SK-N-SH (cell line): ENCODE measurements at places on chromosomes 7 and 10.

DNA sequence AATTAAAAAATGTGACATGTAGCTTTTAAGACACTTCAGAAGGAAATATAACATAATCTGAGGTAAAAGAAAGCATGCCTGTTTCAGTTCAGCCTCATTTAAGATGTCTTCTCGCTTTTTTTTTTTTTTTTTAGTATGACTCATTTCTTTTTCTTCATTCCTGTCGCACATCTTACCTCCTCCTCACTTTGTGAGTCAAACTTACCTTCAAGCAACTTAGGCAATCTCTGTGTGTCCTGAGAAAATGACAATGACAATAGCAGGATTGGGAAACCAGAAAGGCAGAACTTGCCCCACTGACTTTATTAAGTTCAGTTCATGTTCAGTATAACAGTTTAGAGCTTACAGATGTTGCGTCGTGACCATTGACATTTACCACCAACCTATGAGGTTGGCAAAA is 7.7 kb downstream of the PTN start:
- DNase-seq: no peak

DNA sequence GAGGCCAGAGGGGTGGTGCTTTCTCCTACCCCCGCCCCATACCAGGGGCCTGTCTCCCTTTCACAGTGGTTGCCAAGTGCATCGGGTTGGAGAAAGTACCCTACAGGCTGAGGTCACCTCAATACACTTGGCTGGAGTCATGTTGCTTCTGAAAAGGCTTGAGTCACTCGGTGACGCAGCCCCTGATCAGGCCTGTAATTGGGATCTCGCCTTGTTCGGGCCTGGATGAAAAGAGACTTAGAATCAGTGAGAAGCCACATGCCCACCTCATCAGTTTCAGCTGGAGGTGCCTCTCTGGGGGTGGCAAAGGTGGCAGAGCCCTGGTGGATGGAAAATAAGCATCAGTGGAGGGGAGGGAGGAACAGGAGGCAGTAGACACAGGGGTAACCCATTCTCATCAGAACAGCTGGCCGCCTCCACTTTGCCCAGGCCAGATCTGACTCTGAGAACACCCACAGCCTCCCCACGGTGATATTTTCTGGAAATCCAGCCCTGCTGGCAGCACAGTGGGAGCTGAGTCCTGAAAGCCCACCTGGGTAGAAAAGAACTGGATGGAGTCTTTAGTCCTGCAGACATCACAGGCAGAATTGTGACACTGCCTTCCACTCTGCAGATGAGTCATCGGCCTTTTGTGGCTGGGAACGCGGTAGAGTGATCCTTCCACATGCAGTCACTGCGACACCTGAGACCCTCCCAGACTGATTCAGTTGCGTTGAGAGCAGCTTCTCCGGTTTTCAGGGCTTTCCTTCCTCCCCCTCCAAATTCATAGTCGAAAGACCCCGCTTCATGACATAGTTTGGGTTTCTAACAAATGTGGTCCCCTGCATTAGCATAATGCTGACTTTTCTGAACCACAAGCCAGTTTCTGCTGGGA is 108.0 kb downstream of the GRK5 start:
- DNase-seq: no peak

DNA sequence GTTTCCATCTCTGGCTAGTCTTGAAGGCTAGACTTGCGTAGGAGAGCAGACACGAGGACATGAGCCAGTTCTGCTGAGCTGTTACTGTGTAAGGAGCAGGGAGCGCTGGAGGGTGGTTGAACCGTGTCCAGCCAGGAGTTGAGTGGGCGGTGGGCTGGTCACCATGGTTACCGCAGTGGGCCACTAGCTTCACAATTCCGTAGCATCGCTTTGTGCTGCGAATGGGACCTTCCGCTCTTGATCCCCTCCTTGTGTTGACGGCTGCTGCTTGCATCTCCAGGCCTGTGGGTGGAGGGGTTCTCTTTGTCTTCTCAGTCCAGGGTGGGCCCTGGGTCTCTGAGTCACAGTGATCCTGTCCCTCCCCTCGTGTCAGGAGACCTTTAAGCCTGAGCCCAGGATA is 49.4 kb upstream of the OCM start:
- DNase-seq: no peak

GRCh38 chr7:1987084-1987535 is 245.6 kb downstream of the MAD1L1 start:
- no peak for DNase-seq

DNA sequence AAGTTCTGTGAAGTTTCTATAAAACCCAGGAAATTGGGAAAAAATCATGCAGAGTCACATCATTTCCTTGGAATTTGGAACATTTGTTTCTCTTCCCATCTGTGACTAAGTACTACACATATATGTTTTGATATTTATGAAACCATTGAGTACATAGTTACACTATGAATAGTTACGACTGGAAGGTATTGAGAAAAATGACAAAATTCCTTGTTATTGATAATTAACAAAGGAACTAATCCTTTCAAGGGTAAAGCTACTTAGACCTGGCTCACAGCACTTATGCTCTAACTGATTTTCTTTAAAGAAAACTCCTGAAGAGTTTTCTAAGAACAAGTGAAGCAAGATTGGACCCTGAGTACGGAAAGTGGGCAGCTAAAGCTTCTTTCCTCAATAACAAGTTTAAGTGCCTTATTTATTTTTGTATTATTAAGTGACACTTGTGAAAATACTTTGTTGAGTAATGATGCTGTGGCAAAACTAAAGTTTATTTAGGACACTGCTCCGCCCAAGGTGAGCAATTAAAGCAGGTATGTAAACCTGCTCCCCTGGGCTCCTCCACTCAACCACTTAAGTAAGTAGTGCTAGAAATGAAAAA is 12.0 kb upstream of the GLCCI1 start:
- DNase-seq: no peak

GRCh38 chr10:49170632-49171325 is 17.4 kb downstream of the TMEM273 start:
- no peak for DNase-seq

GRCh38 chr7:5456409-5456808 is 32.8 kb upstream of the TNRC18 start:
- DNase-seq: no peak

DNA sequence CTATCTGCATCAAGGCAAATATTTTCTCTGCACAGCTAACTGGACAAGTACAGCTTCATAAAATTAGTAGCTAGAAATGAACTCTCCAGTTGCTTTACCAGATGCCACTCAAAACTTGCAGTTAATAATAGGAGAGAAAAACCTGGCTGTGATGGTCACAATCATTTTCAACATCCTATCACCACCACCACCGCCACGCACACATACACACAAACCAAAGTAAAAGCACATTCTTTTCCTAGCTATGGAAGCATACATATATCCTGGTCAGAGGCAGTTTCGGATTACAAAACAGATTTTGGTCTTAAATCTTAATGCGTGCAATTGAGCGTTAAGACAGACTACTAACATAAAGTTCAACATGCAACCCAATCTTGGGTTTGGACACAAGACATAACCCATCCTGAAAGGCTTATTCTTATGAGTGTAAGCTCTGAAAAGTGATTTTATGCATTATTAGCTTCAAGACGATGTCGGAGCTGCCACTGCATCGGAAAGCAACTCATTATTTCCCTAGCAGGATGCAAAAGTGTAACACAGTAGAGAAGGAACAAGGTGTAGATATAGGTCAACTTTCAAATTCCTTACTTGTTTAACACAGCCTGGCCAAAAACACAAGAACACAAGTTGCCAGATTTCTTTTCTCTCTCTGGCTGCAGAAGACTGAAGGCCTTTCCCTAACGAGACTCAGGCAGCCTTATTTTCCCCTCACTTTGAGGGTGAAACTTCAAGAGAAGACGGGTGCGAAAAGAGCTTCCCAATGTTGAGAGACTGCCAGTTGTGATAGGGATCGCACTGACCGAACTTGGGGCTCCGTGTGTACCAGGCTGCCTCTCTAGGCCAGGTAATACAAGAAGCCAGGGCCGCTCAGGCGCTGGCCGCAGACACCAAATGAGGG is 1.2 kb downstream of the CACUL1 start:
- DNase-seq: no peak

- DNase-seq: no peak
Observed at GRCh38 chr10:119132521-119133345, 28.8 kb downstream of the DENND10 start.

DNA sequence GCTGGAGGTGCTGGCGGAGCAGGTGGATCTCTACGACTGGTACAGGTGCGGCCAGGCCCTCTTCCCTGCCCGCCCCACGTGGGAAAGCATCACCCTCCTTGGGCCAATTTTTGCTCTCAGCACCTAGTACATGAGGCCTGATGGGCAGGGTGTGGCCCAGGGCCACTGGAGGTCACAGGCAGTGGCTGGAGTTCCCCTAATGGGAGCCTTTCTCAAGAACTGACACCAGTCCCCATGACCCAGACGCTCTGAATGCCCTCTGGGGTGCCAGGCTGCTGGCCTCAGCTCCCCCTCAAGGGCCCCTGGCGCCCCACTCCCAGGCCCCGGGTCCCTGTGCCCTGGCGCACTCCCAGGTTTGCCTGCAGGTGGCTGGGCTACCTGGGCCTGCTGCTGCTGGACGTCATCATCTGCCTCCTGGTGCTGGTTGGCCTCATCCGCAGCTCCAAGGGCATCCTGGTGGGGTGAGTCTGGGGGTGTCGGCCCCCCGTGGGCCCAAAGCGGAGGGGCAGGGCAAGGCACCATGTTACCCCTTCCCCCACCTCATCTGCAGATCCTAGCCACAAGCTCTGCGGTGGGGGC is 15.9 kb downstream of the TTYH3 start:
- no peak for DNase-seq

DNA sequence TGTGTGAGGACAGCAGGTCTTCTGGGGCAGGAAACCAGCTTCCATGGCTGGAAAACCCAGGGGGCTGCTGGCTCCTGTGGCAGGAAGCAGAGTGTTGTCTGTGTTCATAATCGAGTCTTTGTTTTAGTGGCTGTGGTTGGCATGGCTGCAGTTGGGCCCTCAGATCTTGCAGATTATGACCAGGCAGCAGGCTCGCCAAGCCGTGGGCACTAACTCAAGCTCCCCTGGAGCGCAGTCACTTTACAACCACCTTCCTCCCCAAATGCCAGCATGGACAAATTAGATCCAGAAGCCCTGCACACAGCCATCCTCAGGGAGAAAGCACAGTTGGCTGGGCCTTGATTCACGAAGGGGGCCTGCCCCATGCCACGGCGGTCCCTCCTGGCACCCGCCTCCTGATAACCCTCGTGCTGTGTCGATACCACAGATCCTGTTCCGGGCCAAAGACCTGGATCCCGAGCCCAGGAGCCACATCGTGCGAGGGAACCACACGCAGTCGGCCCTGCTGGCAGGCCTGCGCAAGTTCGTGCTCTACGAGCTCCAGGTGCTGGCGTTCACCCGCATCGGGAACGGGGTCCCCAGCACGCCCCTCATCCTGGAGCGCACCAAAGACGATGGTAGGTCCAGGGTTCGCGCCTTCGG is 552.5 kb upstream of the FOXK1 start:
- DNase-seq: peak; percentile 75

- DNase-seq: no peak
Observed at GRCh38 chr10:116256752-116257259, 16.2 kb downstream of the GFRA1 start.

GRCh38 chr7:12373580-12374263 is 29.9 kb downstream of the VWDE start:
- DNase-seq: no peak

GRCh38 chr7:44306606-44307005 is 18.8 kb downstream of the CAMK2B start:
- no peak for DNase-seq

DNA sequence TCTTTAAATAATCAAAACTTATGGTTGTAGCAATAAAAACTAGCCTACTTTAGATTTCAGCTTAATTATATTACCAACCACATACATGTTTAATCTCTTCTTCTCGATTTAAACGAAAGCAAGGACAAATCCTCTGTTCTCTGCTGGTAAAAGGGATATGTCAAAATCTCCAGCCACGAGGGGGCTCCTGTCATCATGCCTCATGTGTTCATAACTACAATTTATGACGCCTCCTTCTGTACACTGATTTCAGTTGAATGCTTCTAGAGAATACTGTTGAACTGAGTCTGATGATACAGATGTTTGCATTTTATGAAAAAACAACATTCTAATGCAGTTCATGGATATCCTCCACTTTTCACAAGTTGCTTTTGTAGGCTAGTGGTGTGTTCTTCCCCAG is 220.0 kb upstream of the DPP6 start:
- peak; percentile 23 for DNase-seq

DNA sequence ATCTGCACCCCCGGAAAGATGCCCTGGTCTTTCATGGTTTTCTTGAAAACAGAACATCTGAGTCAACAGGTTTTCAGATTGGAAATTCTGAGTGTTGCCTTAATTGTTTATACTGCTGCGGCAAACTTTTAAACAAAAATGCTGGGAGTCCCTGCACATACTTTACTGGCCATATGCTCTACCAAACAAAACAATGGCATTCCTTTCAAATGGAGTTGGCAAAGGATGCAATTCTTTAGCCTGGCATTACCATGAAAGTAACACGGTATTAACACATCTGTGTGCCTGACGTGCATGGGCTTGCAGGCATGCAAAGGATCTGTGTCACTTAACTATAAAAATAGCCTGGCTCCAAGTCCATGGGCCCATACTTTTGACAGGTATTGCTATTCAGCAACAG is 4.2 kb downstream of the INHBA start:
- no peak for DNase-seq

- no peak for DNase-seq
Observed at GRCh38 chr7:44386139-44386913, 60.9 kb upstream of the CAMK2B start.

GRCh38 chr10:101774589-101775272 is 1.2 kb downstream of the FGF8 start:
- DNase-seq: peak; percentile 37

- DNase-seq: no peak
Observed at GRCh38 chr10:69537449-69537848, 35.8 kb downstream of the NEUROG3 start.

GRCh38 chr10:132458071-132458585 is 61.1 kb downstream of the PWWP2B start:
- no peak for DNase-seq

- DNase-seq: no peak
Observed at GRCh38 chr10:111018021-111018420, 58.8 kb upstream of the ADRA2A start.

DNA sequence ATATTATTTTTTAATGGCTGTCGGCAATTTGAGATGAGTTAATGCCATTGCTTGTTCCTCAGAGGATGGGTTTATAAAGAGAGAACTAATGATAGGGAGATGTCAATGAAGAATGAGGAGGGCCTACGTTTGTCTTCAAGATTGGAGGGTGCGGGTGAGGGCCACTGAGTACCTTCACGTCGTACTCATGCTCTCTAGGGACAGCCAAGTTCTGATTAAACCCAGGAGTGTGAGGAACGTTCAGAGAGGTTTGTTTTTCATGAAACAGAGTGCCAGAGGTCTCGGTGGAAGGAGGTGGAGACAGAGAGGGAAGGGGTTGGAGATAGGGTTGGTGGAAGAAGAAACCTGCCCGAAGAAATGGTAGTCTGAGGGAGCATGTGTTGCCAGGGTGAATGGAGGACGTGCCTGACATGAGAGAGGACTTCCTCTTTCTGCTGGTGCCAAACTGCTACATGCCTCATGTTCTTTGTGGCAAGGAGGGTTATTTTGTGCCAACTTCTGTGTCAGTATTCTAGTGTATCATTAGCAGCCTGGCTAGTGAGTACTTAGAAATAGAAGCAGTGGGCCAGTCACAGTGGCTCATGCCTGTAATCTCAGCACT is 8.9 kb downstream of the DHTKD1 start:
- no peak for DNase-seq

- DNase-seq: peak; percentile 56
Observed at GRCh38 chr7:23299770-23300300, 696 bp downstream of the MALSU1 start.
